ENCODE measurements at places on chromosomes 2 and 18.

DNA sequence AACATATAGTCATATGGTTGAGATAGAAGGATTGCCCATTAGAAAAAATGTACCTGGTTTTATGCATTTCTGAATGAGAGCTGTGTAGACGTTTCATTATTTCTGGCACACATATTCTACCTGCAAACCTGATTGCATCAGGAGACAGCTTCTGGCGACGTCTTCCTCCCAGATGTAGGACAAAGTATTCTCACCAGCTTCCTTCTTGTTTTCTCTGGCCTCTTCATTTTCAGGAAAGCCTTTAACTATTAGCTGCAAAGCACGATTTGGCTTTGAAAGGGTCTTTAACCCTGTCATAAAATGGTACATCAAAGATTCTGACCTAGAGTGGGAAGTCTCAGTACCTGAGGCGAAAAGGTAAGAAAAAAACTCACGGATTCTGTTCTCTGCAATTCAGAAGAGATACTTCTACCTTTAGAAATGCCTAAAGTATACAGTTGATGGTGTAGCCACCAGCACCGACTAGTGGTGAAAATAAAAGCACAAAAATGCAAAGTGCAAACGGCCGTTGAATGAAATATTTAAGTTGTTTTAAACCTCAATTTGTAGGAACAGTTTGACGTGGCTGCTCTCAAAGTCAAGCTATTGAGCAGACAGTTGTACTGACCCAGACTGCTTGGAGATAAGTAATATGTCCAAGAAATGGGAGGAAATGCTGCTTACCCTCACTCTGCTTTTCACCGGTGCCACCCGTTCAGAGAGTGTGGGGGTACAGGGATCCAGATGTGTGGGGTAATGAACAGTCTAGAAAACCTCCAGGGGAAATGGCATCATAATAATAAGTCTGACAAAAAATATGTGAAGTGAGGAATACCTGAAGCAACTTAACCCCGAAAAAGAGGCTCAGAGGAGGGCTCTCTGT, 20.2 kb downstream of the IL18RAP start:
- 0 out of 2 replicates have a peak, but pooled peaks cover 2% of the 10 kb centered on the region for H3K4me1 ChIP-seq
- H3K27me3 ChIP-seq: peaks cover 3% of the 10 kb centered on the region
- peak; percentile 39 for DNase-seq
- H3K36me3 ChIP-seq: no peaks in the 10 kb centered on the region
- H3K27ac ChIP-seq: no peak overlapping the region

DNA sequence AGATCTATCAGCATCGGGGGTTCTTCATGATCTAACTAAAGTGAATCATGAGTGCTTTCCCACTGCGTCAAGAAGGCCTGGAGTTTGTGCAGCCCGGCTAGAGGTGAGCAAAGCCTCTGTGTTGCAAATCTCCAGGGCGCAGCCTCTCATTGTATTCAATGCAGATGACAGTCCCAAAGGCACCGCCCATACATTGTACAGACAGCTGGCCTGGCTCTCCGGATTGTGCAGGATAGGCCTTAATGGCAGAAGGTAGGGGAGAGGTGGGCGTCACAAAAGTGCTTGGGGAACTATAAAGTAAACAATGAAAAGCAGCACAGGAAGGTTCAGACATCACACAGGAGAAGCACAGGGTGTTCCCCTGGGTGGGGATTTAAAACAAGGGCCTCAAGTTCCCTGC, 907 bp upstream of the GYPC start:
- H3K36me3 ChIP-seq: peaks cover 2% of the 10 kb centered on the region
- no peak overlapping the region for H3K4me3 ChIP-seq
- peak overlapping the region; percentile 90 for H3K27ac ChIP-seq
- H3K4me1 ChIP-seq: peaks cover 16% of the 10 kb centered on the region
- no peaks in the 10 kb centered on the region for H3K27me3 ChIP-seq

DNA sequence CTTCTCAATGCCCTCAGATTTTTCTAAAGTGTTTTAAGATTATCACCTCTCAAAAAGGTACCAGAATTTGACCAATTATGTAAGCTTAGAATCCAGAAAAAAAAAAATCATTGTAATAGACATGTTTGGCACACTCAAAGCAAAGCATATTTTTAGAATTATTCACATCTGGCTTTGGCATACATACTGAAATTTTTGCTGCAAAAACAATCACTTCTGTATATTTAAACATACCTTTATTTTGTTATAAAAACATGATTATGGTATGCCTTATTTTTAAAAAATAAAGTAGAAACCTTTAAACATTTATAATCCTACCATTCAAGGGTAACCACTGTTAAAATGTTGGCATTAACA, 143.3 kb downstream of the ESCO1 start:
- H3K27me3 ChIP-seq: peaks cover 20% of the 10 kb centered on the region
- H3K27ac ChIP-seq: no peak overlapping the region
- DNase-seq: peak; percentile 9
- no peaks in the 10 kb centered on the region for H3K36me3 ChIP-seq

DNA sequence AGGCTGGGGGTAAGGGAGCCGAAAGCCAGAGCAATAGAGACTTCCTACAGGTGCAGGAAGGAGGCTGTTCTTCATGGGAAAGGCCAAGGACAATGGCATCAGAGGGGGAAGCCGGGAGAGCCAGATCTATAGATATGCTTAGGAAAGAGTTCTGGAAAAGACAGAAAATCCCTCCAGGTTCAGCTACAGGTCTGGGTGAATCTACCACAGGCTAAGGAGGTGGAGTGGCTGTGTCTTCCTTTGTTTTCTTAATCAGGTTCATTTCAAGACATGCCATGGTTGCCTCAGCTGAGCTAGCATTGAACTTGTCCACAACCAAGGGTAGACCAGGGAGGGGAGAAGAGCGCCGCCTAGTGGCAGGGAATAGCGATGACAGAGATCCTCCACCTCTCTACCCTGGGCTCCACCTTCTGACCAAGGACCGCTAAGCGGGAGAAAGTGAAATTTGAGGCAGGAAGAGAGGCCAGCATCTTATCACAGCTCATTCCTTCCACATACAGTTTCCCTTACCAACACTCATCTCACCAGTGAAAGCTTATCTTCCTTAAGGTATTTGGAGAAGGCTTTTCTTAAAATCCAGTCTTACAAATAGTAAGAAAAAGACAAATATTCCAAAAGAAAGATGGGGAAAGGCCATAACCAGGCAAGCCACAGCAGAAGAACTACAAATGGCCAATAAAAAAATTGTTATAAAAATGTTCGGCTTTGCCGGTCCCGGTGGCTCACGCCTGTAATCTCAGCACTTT, 74.2 kb downstream of the VIT start:
- no peak overlapping the region for H3K27ac ChIP-seq
- peak; percentile 18 for DNase-seq
- peaks cover 21% of the 10 kb centered on the region for H3K27me3 ChIP-seq

- DNase-seq: no peak
- no peaks in the 10 kb centered on the region for H3K27me3 ChIP-seq
- H3K27ac ChIP-seq: no peak overlapping the region
- no peaks in the 10 kb centered on the region for H3K36me3 ChIP-seq
- no peaks in the 10 kb centered on the region for H3K4me1 ChIP-seq
- H3K4me3 ChIP-seq: no peak overlapping the region
These were observed 167.2 kb upstream of the SERTAD2 start for GRCh38 chr2:64820901-64821300.

GRCh38 chr2:30148850-30149249, 2.0 kb downstream of the YPEL5 start:
- no peaks in the 10 kb centered on the region for H3K27me3 ChIP-seq
- no peak overlapping the region for H3K4me3 ChIP-seq
- no peak overlapping the region for H3K27ac ChIP-seq
- H3K4me1 ChIP-seq: peaks cover 7% of the 10 kb centered on the region
- peaks cover 5% of the 10 kb centered on the region for H3K36me3 ChIP-seq
- no peak for DNase-seq

GRCh38 chr2:58407487-58407886, 166.4 kb upstream of the FANCL start:
- no peak overlapping the region for H3K27ac ChIP-seq
- no peak overlapping the region for H3K4me3 ChIP-seq
- no peak for DNase-seq
- H3K36me3 ChIP-seq: no peaks in the 10 kb centered on the region

- no peak for DNase-seq
- H3K4me1 ChIP-seq: peaks cover 7% of the 10 kb centered on the region
- H3K27me3 ChIP-seq: peaks cover 2% of the 10 kb centered on the region
- H3K4me3 ChIP-seq: no peak overlapping the region
These were observed 203.9 kb downstream of the FBXO15 start for GRCh38 chr18:73943763-73944162.

GRCh38 chr2:239118675-239119211, 270.9 kb downstream of the TWIST2 start:
- no peaks in the 10 kb centered on the region for H3K27me3 ChIP-seq
- DNase-seq: no peak
- peaks cover 4% of the 10 kb centered on the region for H3K4me1 ChIP-seq
- H3K4me3 ChIP-seq: no peak overlapping the region
- no peak overlapping the region for H3K27ac ChIP-seq

GRCh38 chr2:181340891-181341290, 116.3 kb upstream of the ITGA4 start:
- no peak overlapping the region for H3K27ac ChIP-seq
- H3K4me1 ChIP-seq: no peaks in the 10 kb centered on the region

GRCh38 chr18:24228667-24229041, 89.8 kb downstream of the CABYR start:
- no peaks in the 10 kb centered on the region for H3K27me3 ChIP-seq
- H3K4me3 ChIP-seq: no peak overlapping the region
- H3K4me1 ChIP-seq: peaks cover 15% of the 10 kb centered on the region
- DNase-seq: peak; percentile 21

- H3K4me1 ChIP-seq: peaks cover 3% of the 10 kb centered on the region
- DNase-seq: no peak
- no peak overlapping the region for H3K4me3 ChIP-seq
- no peak overlapping the region for H3K27ac ChIP-seq
- H3K36me3 ChIP-seq: no peaks in the 10 kb centered on the region
These were observed 90.4 kb downstream of the SPTBN1 start for GRCh38 chr2:54546518-54546917.

DNA sequence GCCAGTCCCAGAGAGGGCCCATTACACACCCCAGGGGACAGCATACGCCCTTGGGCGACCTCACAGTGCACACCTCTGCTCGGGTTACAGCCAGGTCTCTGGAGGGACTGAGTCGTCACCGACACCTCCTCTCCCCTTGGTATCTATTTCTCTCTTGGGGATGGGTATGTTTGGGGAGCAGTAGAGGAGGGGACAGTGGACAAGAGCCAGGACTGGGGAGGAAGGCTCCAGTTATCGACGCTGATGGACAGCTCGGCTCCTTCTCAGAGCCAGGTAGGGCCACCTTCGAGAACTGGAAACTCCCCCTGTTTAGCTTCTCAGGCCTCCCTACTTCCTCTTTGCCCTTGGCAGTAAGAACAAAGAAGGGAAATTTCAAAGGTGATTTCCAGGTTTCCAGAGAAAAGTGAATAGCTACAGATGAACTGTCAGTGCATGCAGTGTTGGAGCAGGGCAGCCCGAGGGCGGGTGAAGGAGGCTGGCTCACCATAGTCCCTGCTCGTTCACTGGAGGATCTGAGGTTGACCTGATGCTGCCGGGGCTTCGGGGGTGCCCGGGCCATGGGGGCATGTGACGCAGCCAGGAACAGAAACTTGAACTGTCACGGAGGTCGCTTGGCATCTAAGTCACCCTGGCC, 4.4 kb upstream of the SEMA4C start:
- H3K27ac ChIP-seq: no peak overlapping the region
- H3K27me3 ChIP-seq: peaks cover 2% of the 10 kb centered on the region
- no peaks in the 10 kb centered on the region for H3K36me3 ChIP-seq
- no peak for DNase-seq
- no peak overlapping the region for H3K4me3 ChIP-seq
- H3K4me1 ChIP-seq: peaks cover 11% of the 10 kb centered on the region

DNA sequence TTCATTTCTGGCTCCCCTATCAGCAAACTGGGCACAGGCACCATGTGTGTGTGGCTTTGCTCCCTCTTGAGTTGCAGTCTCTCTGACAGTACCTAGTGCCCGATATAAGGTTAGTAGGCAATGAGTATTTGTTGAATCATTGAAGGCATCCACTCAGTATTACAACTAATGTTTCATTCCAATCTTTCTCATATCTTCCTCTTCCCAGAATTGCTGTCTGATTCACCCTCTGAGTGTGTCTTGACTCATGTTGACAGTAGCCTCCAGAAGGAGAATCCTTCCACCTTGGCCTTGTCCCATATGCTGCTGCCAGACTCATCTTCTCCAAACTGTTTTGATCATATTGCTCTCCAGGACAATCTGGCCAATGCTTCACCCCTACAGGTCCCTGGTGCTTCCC, 202.5 kb downstream of the LRRTM1 start:
- no peaks in the 10 kb centered on the region for H3K36me3 ChIP-seq
- H3K27ac ChIP-seq: no peak overlapping the region
- H3K4me1 ChIP-seq: peaks cover 10% of the 10 kb centered on the region
- no peak overlapping the region for H3K4me3 ChIP-seq
- H3K27me3 ChIP-seq: no peaks in the 10 kb centered on the region

DNA sequence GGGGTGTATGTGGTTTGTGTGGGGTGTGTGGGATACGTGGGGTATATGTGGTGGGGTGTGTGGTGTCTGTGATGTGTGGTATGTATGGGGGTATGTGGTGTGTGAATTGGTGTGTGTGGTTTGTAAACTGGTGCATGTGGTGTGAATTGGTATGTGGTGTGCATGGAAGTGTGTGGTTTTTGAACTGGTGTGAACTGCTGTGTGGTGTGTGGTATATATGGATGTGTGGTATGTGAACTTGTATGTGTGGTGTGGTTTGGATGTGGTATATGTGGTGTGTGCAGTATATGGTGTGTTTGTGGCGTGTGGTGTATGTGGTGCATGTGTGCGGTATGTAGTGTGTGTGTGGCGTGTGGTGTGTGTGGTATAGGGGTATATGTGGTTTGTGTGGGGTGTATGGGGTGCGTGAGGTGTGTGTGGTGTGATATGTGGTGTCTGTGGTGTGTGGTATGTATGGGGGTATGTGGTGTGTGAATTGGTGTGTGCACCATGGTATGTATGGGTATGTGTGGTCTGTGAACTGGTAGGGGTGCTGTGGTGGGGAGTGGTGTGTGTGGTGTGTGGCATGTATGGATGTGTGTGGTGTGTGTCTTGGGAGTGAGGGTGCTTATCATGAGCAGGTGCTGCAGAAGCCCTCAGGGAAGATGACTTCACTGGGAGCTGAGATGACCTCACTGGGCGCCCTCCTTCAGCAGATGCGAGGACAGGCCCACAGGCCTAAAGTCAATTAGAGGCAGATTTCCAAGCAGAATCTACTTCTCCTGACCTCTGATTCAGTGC, 209.6 kb upstream of the TNP1 start:
- no peaks in the 10 kb centered on the region for H3K36me3 ChIP-seq
- no peak overlapping the region for H3K27ac ChIP-seq
- H3K4me1 ChIP-seq: peaks cover 14% of the 10 kb centered on the region
- peak; percentile 36 for DNase-seq
- H3K4me3 ChIP-seq: no peak overlapping the region

DNA sequence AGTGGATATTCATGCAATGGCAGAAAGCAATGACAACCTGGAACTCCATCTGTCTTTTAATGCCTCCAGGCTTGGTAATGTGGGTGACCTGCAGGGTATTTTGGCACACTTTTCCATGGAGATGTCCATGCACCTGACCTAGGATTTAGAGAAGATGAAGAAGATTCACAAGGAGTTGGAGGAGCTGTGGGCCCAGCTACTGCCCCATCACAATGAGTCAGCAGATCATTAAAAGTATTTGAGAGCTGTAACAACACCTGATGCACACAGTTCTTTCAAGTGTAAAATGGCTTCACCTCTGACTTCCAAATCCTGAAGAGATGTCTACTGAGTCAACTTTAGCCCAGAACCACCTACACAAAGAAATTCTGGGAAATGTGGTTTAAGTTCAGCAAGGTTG, 22.1 kb upstream of the OSR1 start:
- H3K36me3 ChIP-seq: no peaks in the 10 kb centered on the region
- no peak for DNase-seq
- H3K27me3 ChIP-seq: peaks cover 19% of the 10 kb centered on the region

- H3K4me1 ChIP-seq: 0 out of 2 replicates have a peak, but pooled peaks cover 2% of the 10 kb centered on the region
- no peak for DNase-seq
- peaks cover 2% of the 10 kb centered on the region for H3K36me3 ChIP-seq
- no peaks in the 10 kb centered on the region for H3K27me3 ChIP-seq
- H3K4me3 ChIP-seq: no peak overlapping the region
- H3K27ac ChIP-seq: no peak overlapping the region
These were observed 14.1 kb downstream of the TLK1 start for GRCh38 chr2:171146633-171147032.
